ENCODE measurements at places on chromosomes 11 and 22.

GRCh38 chr22:37904572-37905533, 1.2 kb upstream of the MICALL1 start:
- DNase-seq, result no peak

- no peak for DNase-seq
Measured at GRCh38 chr11:47408598-47409439, 429 bp downstream of the SLC39A13 start.

DNA sequence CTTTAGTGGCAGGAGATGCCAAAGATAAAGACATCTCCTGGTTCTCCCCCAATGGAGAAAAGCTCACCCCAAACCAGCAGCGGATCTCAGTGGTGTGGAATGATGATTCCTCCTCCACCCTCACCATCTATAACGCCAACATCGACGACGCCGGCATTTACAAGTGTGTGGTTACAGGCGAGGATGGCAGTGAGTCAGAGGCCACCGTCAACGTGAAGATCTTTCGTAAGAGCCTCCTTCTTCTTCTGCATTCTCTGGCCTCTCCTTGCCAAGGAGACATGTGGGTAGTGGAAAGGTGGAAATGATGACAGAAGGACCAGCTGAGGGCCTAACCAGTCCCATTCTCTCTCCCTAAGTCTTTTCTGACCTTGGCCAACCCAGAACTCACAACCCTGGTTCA, 110.1 kb upstream of the TTC12 start:
- DNase-seq, result no peak

GRCh38 chr11:79472819-79473529, 32.1 kb upstream of the TENM4 start:
- no peak for DNase-seq

- no peak for DNase-seq
Measured at GRCh38 chr22:35160268-35160667, 94.3 kb downstream of the ISX start.

DNA sequence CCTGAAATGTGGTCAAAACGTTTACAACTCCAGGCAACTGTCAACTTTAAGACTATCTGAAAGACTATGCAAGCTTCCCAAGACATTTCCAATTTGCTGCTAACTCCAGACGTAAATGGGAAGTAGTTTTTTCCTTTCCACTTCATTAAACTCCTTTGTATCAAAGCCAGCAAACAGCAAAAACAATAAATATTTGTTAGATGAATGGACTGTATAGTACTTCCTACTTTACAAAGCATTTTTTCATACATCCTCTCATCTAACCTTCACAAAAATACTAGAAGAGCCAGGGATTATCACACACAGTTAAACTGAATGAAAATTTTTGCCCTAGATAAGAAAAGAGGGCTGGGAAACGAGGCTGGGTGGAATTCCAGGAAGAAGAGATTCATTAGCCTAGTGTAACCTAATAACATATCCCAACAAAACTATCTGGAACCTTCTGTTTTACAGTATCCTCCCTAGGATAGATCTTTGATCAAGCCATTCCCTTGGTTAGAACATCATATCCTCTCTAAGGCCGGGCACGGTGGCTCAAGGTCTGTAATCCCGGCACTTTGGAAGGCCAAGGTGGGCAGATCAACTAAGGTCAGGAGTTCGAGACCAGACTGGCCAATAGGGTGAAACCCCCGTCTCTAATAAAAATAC, 10.4 kb downstream of the NUP98 start:
- no peak for DNase-seq

- DNase-seq, result no peak
Measured at GRCh38 chr11:45076761-45077160, 69.7 kb upstream of the PRDM11 start.

DNA sequence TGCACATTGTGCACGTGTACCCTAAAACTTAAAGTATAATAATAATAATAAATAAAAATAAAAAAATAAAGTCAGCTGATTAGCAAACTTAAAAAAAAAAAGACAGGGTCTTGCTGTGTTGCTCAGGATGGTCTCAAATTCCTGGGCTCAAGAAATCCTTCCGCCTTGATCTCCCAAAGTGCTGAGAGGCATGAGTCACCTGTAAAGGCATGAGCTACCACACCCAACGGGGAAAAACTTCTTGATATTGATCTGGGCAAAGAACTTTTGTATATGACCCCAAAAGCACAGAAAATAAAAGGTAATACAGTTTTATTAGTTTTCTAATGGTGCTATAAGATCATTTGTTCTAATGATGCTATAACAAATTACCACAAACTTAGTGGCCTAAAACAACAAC, 46.1 kb downstream of the ENTHD1 start:
- no peak for DNase-seq
